ENCODE measurements at places on chromosomes 3 and 15. TPM values are rescaled to one million over a fixed set of nuclear protein-coding genes. Genes with fewer than 3 reads are reported as not detected.

TPRG1 gene
- 8.3 TPM for total RNA-seq

GRM7 gene
- total RNA-seq, result 15.8 TPM

SHF gene
- 37.5 TPM for total RNA-seq

AGTR1 gene
- total RNA-seq, result 7.1 TPM

XIRP1 gene
- 0.07 TPM for total RNA-seq

GOLGA8N gene
- 21.3 TPM for total RNA-seq

GRCh38 chr3:129312671-129313414 is 34.2 kb downstream of the HMCES start:
- H3K4me3 ChIP-seq, result no peak overlapping the region
- H3K4me1 ChIP-seq, result peaks cover 4% of the 10 kb centered on the region
- no peaks in the 10 kb centered on the region for H3K27me3 ChIP-seq
- DNase-seq, result no peak

DNA sequence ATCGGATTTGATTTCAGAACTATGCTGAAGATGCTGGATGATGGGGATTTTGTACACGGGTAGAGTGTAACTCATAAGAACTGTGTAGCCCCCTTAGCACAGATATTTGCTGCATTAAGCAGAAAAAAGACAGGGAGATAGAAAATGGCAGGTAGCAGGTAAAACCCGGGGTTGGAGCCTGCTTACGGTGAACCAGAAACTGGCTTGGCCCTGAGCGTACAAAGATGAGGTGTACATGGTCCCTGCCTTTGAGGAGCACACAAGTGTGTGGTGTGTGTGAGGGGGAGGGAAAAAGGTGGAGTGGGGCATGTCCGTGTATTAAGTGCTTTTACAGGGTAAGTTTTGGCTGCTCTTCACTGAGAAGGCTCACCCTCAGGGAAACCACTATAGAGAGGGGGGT is 3.5 kb downstream of the LPP start:
- H3K27ac ChIP-seq, result peak overlapping the region; percentile 94
- H3K27me3 ChIP-seq, result no peaks in the 10 kb centered on the region
- H3K36me3 ChIP-seq, result no peaks in the 10 kb centered on the region

DNA sequence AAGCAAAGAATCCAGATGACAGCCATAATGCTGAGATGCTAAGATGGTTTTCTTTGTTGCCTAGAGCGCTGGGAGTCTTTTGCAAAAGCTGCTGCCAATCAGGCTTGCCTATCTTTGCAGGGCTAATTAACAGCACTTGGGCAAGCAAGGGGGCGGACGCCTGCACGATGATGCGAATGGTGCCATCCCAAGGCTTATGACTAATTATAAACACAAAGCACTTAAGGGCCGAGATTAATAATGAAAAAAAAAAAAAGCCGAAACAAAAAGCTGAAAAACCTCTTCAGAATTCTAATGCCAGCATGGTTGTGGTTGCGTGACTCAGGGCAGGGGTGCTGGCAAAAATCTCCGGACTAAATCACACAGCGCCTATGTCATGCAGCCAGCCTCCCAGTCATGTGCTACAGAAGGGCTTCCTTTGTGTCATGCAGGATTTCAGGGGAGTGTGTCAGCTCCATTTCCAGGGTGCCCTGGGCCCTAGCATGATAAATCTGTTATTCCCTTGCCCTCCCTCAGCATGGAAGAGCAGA is 185.0 kb upstream of the ANKRD28 start:
- H3K36me3 ChIP-seq, result no peaks in the 10 kb centered on the region
- H3K4me1 ChIP-seq, result no peaks in the 10 kb centered on the region
- no peak overlapping the region for H3K4me3 ChIP-seq
- H3K27me3 ChIP-seq, result no peaks in the 10 kb centered on the region

DNA sequence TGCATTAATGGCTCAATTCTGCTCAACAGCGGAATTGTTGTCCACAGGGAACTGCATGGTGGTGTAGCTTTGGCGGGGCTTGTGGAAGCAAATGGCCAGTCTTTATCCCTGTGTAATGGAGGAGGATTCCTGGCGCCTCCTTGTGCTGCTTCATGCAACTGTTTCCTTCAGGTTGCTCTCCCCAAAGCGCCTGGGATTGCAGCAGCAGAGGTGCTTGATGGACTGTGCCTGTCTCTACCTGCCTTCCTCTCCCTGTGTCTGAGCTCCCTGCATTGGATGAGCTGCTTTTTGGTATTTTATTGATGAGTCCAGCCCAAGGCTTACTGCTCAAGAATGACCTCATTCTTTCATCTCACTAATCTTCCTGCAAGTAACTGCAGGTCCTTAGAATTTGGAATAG is 72.9 kb upstream of the NDN start:
- H3K4me3 ChIP-seq, result no peak overlapping the region
- DNase-seq, result no peak
- H3K36me3 ChIP-seq, result no peaks in the 10 kb centered on the region
- H3K4me1 ChIP-seq, result no peaks in the 10 kb centered on the region
- no peak overlapping the region for H3K27ac ChIP-seq

DNA sequence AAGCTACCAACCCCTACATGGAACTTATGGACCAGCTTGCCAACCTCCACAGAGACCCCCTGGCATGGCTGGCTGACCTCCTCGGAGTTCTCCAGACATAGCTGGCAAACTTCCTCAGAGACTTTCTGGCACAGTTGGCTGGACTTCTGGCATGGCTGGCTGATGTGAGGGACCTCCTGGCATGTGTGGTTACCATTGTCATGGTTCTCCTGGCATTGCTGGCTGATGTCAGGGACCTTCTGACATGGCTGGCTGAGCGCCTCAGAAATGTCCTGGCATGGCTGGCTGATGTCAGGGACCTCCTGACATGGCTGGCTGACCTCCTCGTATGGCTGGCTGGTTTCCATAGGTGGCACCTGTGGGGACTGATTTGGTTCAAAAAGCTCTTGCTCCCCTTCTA is 17.5 kb downstream of the MAP1A start:
- H3K27me3 ChIP-seq, result no peaks in the 10 kb centered on the region
- H3K4me3 ChIP-seq, result no peak overlapping the region

DNA sequence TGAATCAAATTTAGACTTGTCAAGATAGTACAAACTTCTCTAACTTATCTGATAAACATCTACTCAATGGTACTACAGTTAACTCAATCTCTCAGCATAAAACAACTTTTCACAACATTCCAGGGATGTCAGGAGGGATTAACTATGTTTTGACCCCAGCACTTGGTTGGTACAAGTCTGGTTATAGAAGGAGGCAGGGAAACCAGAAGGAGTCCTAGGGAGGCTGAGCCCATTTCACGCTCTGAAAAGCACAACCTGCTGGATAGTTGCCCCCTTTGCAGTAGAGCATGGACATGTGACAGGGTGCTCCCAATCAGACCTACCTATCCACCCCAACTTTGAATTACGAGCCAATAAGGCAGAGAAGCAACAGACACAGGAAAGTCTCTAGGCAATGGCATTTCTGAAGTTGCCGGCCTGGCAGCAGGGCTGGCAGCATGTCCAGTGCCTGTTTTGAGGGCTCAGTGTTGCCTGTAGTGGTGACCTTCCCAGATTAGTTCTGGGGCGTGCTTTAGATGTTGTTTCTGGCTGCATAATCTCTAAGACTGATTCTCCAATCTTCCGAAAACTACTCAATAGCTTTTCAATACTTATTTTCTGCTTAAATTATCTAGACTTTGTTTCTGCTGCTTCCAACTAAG is 8.2 kb downstream of the ANKUB1 start:
- no peaks in the 10 kb centered on the region for H3K27me3 ChIP-seq
- no peak overlapping the region for H3K4me3 ChIP-seq
- H3K4me1 ChIP-seq, result no peaks in the 10 kb centered on the region
- H3K36me3 ChIP-seq, result no peaks in the 10 kb centered on the region
- no peak overlapping the region for H3K27ac ChIP-seq

- H3K27ac ChIP-seq, result no peak overlapping the region
- H3K4me1 ChIP-seq, result no peaks in the 10 kb centered on the region
- no peaks in the 10 kb centered on the region for H3K36me3 ChIP-seq
- H3K27me3 ChIP-seq, result no peaks in the 10 kb centered on the region
Observed at GRCh38 chr15:101256757-101257156, 4.9 kb upstream of the CHSY1 start.

DNA sequence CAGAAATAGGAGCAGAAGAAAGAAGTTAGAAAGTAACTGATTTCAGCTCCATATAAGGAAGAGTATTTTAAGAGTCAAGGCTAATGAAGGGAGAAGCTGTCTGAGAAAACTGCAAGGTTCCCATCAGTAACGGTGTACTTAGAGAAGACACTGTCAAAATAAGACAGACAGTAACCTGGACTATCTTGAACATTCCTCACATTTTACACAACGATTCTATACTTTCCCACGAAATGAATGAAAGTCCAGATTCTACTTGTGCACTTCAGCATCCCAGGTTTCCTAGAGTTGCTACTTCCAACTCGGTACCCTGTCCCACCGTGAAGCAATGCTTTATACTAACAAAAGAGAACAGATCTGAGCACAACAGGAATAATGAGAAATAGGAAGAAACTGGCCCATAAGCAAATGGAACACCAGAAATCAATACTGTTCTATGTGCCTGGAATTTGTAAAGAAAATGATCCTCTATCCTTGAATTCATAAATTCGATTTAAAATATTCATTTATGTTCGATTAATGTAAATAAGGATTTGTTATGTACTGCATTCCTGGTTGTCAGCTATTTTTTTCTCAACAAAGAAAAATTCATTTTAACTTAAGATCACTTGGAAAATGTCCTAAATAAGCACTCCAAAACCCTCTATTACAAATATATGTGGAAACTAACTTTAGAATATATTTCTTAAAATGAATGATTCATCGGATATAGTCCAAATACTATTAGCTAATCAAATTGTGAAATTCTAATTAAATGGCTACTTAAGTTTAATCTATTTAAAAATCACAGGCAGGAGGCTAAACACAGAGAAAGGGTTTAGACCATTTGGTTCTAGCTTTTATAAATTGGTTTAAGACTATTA is 1.5 kb downstream of the C3orf70 start:
- no peaks in the 10 kb centered on the region for H3K4me1 ChIP-seq
- DNase-seq, result no peak
- peak overlapping the region; percentile 83 for H3K27ac ChIP-seq

GRCh38 chr3:73490453-73491286 is 134.1 kb downstream of the PDZRN3 start:
- peak overlapping the region; percentile 20 for H3K27ac ChIP-seq
- no peak overlapping the region for H3K4me3 ChIP-seq
- H3K36me3 ChIP-seq, result no peaks in the 10 kb centered on the region
- DNase-seq, result no peak

- peaks cover 4% of the 10 kb centered on the region for H3K4me1 ChIP-seq
- no peak for DNase-seq
- H3K27ac ChIP-seq, result no peak overlapping the region
- H3K4me3 ChIP-seq, result no peak overlapping the region
Observed at GRCh38 chr3:63980830-63981498, 42.3 kb downstream of the PSMD6 start.

DNA sequence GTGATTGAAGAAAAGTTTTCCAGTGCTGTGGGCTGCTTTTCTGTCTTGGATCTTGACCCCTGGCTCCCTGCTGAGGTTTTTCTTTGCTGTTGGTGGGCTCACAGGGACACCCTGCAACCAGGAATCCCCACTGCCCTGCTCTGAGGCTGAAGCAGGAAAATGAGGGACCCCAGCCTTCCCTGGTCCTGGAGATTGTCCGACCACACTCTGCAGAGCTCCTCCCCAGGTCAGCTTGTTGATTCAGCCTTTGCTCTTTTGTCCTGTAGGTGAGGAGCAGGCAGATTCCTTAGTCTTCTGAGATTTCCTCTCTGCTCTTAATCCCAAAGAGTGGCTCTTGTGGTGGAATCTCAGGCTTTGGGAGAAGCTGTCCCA is 194.5 kb downstream of the RPLP1 start:
- no peaks in the 10 kb centered on the region for H3K27me3 ChIP-seq
- no peaks in the 10 kb centered on the region for H3K36me3 ChIP-seq
- no peak overlapping the region for H3K27ac ChIP-seq
- H3K4me1 ChIP-seq, result no peaks in the 10 kb centered on the region

- no peaks in the 10 kb centered on the region for H3K36me3 ChIP-seq
- no peaks in the 10 kb centered on the region for H3K27me3 ChIP-seq
- no peaks in the 10 kb centered on the region for H3K4me1 ChIP-seq
Observed at GRCh38 chr3:42369304-42369703, 41.1 kb downstream of the LYZL4 start.

DNA sequence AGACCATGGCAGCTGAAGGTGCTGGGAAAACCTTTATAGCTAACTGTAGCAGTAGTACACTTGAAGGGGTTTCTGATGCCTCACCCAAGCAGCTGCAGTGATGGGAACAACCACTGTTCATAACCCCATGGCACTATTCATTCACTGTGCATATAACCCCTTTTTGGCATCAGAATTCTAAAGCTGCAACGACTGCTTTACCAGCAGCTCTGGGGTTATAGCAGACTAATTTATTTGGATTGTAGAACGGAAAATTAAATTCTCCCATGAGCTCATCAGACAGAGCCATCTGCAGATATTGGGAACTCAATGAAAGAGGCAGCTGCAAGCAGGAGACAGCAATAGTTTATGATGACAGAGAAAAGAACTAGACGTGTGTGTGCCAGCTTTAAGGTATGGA is 28.6 kb downstream of the TFDP2 start:
- no peaks in the 10 kb centered on the region for H3K36me3 ChIP-seq
- no peaks in the 10 kb centered on the region for H3K27me3 ChIP-seq
- H3K27ac ChIP-seq, result no peak overlapping the region
- no peak overlapping the region for H3K4me3 ChIP-seq
- no peaks in the 10 kb centered on the region for H3K4me1 ChIP-seq

DNA sequence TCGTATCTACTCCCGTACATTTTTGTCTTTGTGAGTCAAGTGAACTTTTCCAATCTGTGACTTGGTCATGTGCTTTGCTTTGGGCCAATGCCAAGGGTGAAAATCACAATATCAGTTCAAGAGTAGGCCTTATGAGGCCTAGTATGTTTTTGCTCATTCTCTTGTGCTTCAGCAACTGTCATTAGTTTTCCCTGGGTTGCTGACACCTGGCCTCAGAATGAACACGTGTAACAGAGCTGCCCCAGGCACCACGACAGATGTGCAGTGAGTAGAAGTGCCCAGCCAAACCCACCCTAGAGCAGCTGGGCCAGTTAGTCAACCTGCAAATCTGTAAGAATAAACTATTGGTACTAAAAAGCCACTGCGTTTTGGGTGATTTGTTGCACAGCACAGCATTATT is 460.3 kb upstream of the WNT5A start:
- H3K36me3 ChIP-seq, result no peaks in the 10 kb centered on the region
- H3K27me3 ChIP-seq, result no peaks in the 10 kb centered on the region
- no peak overlapping the region for H3K27ac ChIP-seq

DNA sequence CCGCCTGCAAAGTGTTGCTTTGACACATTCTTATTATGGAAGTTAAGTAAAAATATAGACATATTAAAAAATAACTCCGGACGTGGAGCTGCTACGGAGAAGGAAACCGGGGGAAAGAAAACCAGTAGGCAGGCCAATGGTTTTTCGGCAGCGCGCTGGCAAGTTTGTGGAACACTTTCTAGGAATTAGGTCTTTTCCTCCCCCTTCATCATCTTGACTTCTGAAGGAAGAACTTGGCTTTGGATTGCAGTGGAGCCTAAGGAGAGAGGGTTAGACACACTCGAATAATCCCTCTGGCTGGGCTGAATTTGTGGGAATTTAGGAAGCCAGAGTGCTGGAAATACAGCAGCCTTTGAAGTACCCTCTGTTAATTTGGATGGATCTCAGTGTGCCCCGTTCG is 317 bp downstream of the ROBO2 start:
- H3K4me1 ChIP-seq, result no peaks in the 10 kb centered on the region
- peak overlapping the region; percentile 48 for H3K4me3 ChIP-seq
- H3K27ac ChIP-seq, result no peak overlapping the region
- peaks cover 9% of the 10 kb centered on the region for H3K27me3 ChIP-seq
- H3K36me3 ChIP-seq, result no peaks in the 10 kb centered on the region

GRCh38 chr15:49645277-49645676 is 24.4 kb downstream of the DTWD1 start:
- H3K36me3 ChIP-seq, result no peaks in the 10 kb centered on the region
- H3K27ac ChIP-seq, result peak overlapping the region; percentile 71
- H3K4me1 ChIP-seq, result no peaks in the 10 kb centered on the region
- DNase-seq, result no peak

- peak; percentile 16 for DNase-seq
- H3K4me1 ChIP-seq, result no peaks in the 10 kb centered on the region
- H3K36me3 ChIP-seq, result no peaks in the 10 kb centered on the region
- H3K27me3 ChIP-seq, result no peaks in the 10 kb centered on the region
- peak overlapping the region; percentile 25 for H3K27ac ChIP-seq
- no peak overlapping the region for H3K4me3 ChIP-seq
Observed at GRCh38 chr3:117628823-117629291, 919.3 kb downstream of the TUSC7 start.

Data from uterus (tissue), 4 donors.